ENCODE measurements at places on chromosomes 2 and 18.

- DNase-seq, result no peak
Observed at GRCh38 chr2:49796266-49796665, 642.0 kb upstream of the FSHR start.

DNA sequence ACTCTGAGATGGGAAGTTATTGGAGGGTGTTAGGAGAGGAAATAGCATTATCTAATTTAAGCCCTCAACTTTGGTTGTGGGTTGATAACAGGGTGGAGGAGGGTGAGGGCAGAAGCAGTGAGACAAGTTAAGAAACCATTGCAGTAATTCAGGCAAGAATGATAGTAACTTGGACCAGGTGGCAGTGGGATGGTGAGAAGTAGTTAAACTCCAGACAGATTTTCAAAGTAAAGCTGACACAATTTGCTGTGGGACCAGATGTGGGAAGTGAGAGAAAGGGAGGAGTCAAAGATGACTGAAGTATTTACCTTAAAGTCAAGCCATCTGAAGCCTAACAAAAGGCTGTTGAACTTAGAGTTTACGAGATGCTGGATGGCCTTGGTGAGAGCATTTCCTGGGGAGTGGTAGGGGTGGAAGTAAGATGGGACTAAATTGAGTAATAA, 163.2 kb upstream of the KLF7 start:
- no peak for DNase-seq

- DNase-seq, result no peak
Observed at GRCh38 chr18:3540805-3541548, 91.0 kb downstream of the TGIF1 start.

GRCh38 chr2:134458950-134459349, 205.1 kb downstream of the MGAT5 start:
- DNase-seq, result no peak

GRCh38 chr2:151827564-151828142, 568 bp downstream of the ARL5A start:
- DNase-seq, result no peak

GRCh38 chr18:14014456-14014855, 99.1 kb upstream of the MC2R start:
- no peak for DNase-seq

DNA sequence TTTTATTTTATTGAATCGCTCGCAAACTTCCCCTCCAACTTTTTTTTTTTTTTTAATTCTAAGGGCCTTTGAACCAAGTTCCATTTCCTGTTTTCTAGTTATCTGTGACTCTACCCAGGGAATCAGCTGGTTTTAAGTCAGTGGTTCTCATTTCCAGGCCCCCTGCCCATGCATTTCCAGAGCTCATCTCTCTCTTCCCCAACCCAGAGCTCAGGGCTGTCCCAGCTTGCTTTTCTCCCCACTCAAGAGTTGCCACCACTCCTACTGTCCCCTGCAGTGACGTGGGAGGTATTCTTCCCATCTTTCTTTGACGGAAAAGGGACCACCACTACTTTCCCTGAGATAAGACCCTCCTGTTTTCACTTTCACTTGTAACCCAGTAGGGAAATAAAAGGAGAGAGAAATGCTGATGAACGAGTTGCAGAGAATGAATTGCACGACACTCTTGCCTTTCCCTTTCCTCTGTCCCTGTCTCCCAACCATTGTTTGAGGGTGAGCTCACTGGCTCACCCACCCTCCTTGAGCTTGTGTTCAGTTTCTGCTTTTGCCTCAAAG, 42.1 kb downstream of the TET3 start:
- no peak for DNase-seq

- peak; percentile 6 for DNase-seq
Observed at GRCh38 chr2:72150861-72151356, 3.2 kb upstream of the CYP26B1 start.

DNA sequence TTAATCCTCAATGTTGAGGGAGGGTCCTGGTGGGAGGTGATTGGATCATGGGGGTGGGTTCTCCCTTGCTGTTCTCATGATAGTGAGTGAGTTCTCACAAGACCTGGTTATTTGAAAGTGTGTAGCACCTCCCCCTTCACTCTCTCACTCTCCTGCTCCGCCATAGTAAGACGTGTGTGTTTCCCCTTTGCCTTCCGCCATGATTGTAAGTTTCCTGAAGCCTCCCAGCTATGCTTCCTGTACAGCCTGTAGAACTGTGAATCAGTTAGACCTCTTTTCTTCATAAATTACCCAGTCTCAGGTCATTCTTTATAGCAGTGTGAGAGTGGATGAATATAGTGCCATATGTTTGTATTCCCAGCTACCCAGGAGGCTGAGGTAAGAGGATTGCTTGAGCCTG, 9.6 kb downstream of the IL1B start:
- DNase-seq, result no peak

GRCh38 chr2:107025869-107026380, 140.0 kb upstream of the ST6GAL2 start:
- DNase-seq, result no peak

GRCh38 chr18:22174341-22175145, 5.2 kb downstream of the GATA6 start:
- DNase-seq, result no peak

DNA sequence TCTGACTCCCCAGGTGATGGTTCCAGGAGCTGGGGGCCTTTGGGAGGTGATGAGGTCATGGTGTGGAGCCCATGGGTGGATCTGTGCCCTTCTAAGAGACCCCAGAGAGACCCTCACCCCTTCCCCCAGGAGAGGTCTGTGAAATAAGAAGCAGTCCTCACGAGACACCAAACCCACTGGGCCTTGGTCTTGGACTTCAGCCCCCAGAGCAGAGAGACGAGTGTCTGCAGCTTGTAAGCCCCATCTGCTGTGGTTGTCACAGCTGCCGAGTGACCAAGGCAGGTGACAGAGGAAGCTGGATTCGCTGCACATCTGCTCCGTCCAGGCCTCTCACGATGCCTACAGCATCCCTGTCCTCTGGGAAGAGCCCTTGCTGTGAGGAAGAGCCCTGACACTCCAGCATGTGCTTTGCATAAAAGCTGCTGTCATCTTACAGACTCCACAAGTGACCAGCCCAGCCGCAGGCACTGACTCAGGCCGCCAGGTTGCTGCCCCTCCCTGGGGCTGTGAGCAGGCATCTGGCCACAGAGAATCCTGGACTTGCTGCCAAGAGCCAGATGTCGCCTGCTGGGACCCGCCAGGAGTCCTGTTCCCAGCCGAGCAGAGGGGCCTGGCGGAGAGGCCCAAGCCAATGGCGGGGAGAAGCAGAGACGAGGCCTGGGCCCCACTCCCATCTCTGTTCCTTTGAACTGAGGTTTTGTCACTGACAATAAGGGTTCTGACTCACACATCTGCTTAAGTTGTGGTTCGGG, 150.8 kb downstream of the PXDN start:
- DNase-seq, result no peak

DNA sequence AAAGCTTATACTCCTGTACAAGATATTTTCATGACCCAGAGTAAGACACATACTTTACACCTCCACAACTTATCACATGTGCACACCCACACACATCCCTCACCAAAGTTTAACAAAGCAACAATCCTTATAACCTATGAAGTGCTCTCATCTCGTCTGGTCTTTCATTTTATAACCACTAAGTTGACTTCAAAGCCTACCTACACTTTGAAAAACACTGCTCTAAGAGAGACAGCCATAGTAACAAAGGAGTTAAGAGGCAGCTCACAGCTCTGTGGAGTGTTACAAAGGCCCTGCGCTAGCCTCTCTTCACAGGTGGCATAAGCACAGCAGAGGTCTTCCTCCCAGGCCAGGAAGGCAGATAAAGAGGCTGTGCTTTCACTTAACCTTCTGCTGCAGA, 69.7 kb upstream of the TMEM200C start:
- no peak for DNase-seq

DNA sequence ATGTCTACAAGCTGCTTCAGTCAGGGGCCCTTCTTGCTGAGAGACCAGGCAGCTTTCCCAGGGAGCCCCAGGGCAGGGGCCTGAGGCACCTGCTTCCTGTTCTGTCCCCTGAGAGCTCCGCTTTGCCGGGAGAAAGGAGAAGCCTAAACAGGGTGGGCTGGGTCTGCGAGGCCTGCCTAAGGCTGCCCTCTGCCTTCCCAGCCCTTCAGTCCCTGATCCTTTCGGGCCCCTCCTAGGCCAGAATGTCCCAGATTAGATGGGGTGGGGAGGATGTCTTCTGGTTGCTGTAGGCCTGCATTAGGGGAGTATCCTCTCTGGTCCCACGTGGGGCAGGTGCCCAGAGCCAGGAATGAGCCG, 72.4 kb downstream of the TGOLN2 start:
- DNase-seq, result no peak

- DNase-seq, result no peak
Observed at GRCh38 chr2:62787386-62787785, 81.9 kb downstream of the EHBP1 start.

GRCh38 chr2:122519366-122519765, 763.9 kb downstream of the TSN start:
- no peak for DNase-seq

GRCh38 chr2:173037245-173038120, 38.2 kb upstream of the MAP3K20 start:
- no peak for DNase-seq

- DNase-seq, result no peak
Observed at GRCh38 chr18:78999939-79000338, 20.3 kb downstream of the SALL3 start.

DNA sequence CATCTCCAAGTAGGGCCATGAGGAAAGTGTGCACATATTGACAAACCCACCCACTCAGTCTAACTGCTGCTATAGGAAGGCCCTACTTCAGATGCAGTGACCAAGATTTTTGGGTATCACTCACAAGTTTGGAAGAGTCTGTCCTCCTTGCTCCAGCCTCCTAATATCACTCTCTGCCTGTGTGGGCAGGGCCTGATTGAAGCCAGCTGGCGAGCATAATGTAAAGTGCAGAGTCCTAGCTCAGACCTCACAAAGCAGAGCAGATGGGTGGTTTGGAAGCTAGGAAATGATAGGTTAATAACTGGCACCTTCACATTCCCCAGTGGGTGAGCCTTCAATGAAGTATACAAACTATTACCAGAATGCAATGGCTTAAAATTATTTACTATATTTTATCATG, 11.2 kb upstream of the SULT1C3 start:
- DNase-seq, result no peak

DNA sequence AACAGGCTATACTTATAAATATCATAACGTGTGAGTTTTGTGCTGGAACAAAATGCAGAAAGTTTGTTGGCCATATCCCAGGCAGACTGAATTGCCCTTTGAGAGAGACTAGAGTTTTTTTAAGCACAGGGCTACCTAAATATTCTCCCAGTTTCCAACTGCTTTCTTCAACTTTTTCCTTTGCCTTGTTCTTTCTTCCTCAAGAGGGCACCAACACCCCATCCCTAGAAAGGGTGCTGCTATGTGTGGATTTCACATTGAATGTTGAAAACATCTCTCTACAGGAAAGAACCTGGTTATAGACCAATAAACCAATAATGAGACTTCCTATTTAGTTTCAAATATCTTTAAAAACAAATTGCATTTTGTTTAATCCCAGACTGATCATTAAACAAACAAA, 87.9 kb downstream of the ICOS start:
- DNase-seq, result no peak

GRCh38 chr2:222000326-222000725, 298.5 kb downstream of the PAX3 start:
- DNase-seq, result no peak

DNA sequence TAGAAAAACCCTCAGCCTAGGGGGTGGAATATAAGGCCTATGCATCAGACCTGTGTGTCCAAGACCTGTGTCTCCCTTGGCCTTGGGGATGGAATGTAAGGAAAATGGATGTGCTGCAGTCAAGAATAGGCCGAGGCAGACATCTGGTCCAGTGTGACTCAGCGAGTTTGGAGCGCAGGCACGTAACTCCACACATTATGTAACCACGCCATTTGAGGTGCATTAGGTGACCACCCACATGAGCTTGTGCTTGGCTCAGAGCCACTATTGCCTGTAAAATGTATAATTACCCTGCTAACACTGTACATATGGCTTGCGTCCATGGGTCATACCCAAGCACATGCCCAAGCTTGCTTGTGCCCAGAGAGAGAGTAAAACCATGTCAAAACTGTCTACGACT, 580.9 kb upstream of the HNMT start:
- no peak for DNase-seq

DNA sequence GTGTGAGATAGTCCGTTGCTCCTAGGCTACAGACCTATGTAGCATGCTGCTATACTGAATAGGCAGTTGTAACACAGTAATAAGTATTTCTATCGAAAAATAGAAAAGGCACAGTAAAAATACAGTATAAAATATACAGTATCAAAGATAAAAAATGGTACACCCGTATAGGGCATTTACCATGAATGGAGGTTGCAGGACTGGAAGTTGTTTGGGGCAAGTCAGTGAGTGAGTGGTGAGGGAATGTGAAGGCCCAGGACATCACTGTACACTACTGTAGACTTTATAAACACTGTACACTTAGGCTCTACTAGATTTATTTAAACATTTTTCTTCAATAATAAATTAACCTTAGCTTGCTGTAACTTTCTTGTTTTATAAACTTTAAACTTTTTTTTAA, 3.5 kb downstream of the MAP3K20 start:
- DNase-seq, result no peak

DNA sequence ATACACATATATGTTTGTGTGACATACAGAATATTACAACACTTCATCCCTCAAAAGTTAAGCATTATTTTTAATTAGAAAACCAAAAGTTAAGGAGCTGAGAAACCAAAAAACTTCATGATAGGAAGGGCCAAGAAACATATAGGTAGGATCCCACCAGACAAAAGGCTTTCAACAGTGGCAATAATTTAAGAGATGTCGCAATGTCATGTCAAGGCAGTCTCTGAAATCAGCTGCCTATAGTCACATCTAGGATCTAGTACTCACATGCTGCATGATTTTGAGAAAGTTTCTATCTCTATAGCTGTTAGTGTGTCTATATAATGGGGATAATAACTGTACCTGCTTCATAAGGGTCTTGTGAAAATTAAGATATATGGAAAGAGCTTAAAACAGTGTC, 72.7 kb downstream of the SPIRE1 start:
- DNase-seq, result no peak

GRCh38 chr2:121298476-121298875, 13.5 kb upstream of the TFCP2L1 start:
- DNase-seq, result no peak

DNA sequence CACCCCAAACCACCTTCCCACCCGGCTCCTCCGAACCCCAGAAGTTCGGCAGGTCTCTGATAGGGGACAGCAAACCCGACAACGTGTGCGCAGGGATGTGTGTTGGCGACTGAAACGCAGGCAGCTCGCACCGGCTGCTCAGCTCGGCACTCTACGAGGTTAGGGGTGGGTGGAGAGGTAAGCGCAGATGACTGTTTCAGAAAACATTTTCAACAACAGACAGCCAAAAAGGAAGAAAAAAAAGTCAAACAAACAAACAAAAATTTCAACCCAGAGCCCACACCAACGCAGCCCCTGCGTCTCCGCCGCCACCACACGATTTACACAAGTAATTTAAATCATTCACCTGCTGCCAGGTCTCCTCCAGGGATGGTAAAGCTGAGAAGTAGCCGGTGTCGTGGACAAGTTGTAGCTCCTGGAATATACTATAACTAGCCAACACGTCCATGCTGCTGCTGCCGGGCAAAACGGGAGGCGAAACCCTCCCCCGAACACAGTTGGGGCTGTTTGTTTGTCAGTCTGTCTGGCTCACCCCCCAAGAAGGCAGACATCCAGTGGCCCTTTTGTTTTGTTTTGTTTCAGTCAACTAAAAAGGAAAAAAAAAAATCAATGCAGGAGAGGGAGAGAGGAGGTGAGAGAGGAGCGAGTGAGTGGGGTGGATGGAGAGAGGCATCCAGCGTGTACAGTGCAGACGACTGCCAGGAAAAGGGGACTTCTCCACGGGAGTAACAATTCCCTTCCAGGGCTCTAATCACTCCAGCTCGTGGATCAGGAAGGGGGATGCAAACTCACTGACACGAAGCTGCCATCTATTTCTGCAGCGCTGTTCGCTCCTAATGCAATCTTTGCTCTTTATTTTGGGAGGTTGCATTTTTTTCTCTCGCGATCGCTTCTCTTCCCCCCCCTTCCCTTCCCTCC, at the start of gene KLF7:
TSS of gene KLF7 (minus strand) at position 828 of the 918 bp plus-strand sequence. CDS start at position 448, 380 bp downstream.
- DNase-seq, result peak; percentile 38
